ENCODE measurements at places on chromosomes 1 and 21. TPM values are rescaled to one million over a fixed set of nuclear protein-coding genes. Genes with fewer than 3 reads are reported as not detected.

The ARMH1 gene
- 1.1 TPM for total RNA-seq

The MMP23B gene
- 0.64 TPM for total RNA-seq

The RCSD1 gene
- total RNA-seq: under 0.01 TPM

The TRIM46 gene
- total RNA-seq: 3.4 TPM

The MIXL1 gene
- total RNA-seq: not detected

The C1QB gene
- not detected for total RNA-seq

The RAB42 gene
- total RNA-seq: 0.21 TPM

The SPRR3 gene
- 51.4 TPM for total RNA-seq

The SLC35F3 gene
- 0.64 TPM for total RNA-seq

The PLEKHO1 gene
- 3.8 TPM for total RNA-seq
